Left lung (tissue), 14 donors: ENCODE measurements at places on chromosomes 6 and 20. TPM values are rescaled to one million over a fixed set of nuclear protein-coding genes. Genes with fewer than 3 reads are reported as not detected.

- DNase-seq = no peak
Observed at GRCh38 chr6:54118117-54118516, 6.9 kb downstream of the MLIP start.

GRCh38 chr6:17987697-17988421, 424 bp upstream of the KIF13A start:
- peak; percentile 74 for DNase-seq

GRCh38 chr6:124793398-124793797, 168.8 kb upstream of the RNF217 start:
- no peak for DNase-seq

DNA sequence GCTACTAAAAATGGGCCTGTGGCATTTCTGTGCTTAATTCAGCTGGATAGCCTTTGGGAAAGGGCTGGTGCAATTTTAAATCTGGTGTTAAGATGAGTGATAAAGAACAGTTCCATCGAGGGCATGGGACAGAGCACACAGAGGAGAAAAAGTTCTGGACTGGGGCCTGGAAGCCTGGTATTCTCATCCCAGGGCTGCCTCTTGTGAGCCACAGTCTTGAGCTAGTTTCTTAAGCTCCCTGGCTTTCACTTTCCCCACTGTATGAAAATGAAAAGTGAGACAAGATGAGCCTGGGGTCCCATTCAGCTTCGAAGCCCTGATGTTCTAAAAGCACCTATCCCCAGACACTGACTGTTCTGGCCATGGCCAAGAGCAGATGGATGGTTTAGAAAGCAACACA, 14.3 kb upstream of the LAMA4 start:
- DNase-seq = no peak

Gene FILIP1
- polyA plus RNA-seq = 36.1 TPM

Gene C20orf141
- not detected for polyA plus RNA-seq

Gene B4GALT5
- polyA plus RNA-seq = 44.8 TPM

- no peak for DNase-seq
Observed at GRCh38 chr20:62370807-62371587, 3.9 kb upstream of the LAMA5 start.

DNA sequence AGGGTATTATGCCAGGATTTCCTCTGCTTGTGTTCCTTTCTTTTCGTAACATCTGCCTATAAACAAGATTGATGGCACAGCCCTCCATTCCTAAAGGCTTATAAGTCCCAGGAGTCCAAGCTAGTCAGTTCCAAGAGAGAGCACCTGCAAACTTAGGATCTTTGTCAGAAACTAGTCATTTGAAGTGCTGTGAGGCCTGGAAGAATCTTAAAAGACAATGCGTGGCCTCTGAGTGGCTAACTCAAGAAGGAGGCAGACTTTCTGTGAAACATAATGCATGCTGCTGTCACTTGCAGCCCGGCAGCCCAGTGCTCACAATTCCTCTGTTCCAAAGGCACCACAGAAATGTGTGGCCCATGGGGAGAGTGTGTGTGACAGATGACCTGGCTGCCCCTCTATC, 135.0 kb upstream of the SUPT3H start:
- DNase-seq = no peak

DNA sequence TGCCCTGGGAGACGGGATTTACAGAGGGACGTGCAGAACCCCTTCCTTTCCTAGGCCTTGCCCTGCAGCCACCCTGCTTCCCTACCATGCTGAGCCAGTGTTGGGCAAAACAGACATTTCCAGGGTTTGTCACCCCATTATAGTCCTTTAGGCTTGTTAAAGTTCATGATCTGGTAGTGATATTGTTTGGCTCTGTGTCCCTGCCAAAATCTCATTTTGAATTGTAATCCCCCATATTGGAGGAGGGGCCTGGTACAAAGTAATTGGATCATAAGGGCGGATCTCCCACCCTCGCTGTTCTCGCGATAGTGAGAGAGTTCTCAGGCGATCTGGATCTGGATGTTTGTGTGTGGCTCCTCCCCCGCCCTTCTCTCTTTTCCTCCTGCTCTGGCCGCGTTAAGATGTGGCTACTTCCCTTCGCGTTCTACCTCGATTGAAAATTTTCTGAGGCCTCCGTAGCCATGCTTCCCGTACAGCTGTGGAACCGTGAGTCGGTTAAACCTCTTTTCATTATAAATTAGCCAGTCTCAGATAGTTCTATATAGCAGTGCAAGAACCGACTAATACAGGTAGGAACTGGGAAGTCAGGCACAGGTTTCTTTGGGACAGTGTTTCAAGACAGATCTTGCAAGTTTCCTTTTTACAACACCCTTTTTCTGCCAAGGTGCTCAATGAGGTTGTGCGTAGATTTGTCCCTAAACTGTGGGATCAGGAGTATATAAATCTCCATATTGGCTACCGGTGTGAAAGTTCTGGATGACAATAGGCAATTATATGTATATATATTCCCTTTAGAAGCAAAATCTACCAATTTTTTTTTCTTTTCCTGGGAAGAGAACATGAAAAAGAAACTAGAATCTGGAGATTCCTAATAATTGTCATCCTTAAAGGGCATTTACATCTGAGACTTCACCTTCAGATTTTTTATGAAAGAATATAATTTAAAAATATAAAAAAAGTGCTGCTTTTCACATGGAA, 152.1 kb downstream of the SAMD5 start:
- no peak for DNase-seq
